ENCODE measurements at places on chromosomes 4 and X. TPM values are rescaled to one million over a fixed set of nuclear protein-coding genes. Genes with fewer than 3 reads are reported as not detected.
A peak's percentile ranks its signal among the peaks of the same experiment; 100 is the strongest.

DNA sequence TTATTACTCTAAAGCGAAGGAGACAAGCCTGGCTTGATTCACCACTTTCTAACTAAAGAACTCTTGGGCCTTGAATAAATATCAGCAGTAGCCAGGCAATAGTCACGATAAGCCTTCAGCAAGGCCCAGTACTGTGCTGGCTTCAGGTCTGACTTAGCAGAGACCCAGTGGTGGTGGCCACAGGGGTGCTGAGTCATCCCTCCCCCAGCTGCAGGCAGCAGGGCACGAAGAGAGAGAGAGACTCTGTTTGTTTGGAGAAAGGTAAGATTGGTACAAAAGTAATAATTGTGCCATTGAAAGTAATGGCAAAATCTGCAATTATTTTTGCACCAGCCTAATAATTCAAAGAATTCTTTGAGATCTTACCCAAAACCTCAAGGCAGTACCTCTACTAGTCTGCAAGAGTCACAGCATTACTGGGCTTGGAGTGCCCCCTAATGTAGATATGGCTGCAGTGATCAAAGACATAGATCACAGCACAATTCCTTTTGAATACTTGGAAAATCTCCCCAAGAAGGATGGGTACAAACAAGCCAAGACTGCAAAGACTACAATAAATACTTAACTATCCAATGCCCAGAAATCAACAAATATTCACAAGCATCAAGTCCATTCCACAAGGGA lies 159.5 kb upstream of the USP38 start:
- no peak for DNase-seq

- no peak for DNase-seq
Measured at GRCh38 chrX:150487369-150488094, 80.9 kb upstream of the MTM1 start.

GRCh38 chr4:107265859-107266258 lies 229.7 kb upstream of the DKK2 start:
- no peak for DNase-seq

GRCh38 chrX:24081661-24082154 lies 27.0 kb downstream of the EIF2S3 start:
- peak; percentile 37 for DNase-seq

The SULT1B1 gene
- 3.2 TPM for total RNA-seq
